Hindlimb muscle (tissue), 1 donor: ENCODE measurements at places on chromosomes 16 and 17. TPM values are rescaled to one million over a fixed set of nuclear protein-coding genes. Genes with fewer than 3 reads are reported as not detected.

DNA sequence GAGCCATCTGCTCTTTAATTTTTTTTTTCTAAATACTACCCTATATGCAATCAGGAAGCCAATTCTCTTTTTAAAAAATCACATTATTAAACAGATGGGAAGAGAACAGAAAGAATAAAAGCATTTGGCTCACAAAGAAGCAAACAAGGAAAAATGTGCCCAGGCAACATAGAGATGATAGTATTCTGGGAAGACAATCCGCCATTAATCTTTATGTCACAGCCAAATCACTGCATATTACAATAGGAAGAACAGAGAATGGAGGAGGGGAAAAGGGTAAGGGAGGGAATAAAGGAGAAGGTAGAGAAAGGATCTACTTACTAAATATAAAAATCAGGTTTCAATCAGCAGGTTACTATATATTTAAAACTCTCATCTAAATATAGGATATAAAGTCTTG lies 34.3 kb downstream of the STAT5B start:
- no peak for DNase-seq

GRCh38 chr17:65771704-65772103 lies 210.3 kb upstream of the AXIN2 start:
- no peak for DNase-seq

DNA sequence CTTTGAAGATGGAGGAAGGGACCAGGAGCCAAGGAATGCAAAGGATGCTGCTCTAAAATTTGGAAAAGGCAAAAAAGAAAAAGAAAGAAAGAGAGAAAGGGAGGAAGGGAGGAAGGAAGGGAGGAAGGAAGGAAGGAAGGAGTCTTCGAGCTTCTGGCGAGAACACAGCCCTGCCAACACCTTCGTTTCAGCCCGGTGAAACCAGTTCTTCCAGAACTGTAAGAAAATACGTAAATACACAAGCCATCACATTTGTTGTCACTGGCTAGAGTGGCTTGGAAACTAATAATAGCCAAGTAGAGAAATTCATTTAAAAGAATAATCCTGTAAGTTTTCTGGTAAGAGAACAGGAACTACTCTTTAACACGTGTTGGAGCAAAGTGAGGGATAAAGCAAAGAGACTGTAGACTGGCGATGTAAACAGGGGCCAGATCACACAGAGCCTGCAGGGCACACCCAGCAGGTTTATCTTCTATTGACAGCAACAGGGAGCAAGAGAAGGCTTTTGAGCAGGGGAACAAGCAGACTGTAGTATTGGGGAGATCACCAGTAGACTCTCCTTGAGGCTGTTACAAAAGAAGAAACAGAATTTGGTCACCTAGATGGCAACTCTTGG lies 188.7 kb upstream of the MPHOSPH6 start:
- no peak for DNase-seq

The WDR59 gene
- polyA plus RNA-seq = 58.0 TPM

The GRAP gene
- polyA plus RNA-seq = 3.2 TPM

The WFDC1 gene
- 1.1 TPM for polyA plus RNA-seq

DNA sequence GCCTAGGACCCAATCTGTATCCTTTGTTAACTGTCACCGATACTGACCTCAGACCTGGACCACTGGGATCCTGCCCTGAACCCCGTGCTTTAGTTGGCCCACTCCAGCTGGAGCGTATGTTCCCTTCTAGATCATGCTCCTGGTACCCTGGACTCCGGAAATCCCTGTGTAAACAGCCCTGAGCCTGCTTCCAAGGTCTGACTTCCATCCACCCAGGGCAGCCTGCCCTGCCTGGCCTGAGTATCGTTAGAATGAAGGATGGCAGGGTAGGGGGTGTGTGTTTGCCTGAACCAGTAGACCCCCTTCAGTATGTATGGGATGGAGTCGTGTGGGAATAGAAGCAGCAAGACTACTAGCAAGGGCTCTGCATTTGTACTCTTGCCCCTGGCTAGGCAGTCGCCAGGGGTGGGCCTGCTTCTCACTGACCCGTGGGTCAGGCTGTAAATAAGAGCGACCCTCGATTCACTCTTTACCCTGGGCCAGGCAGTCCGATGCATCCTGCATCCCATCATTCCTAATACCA lies 691 bp upstream of the TMEM98 start:
- no peak for DNase-seq
